ENCODE measurements at places on chromosomes 4 and X.
A peak's percentile ranks its signal among the peaks of the same experiment; 100 is the strongest.

GRCh38 chr4:108425988-108426387 lies 194.4 kb upstream of the RPL34 start:
- no peak for DNase-seq

DNA sequence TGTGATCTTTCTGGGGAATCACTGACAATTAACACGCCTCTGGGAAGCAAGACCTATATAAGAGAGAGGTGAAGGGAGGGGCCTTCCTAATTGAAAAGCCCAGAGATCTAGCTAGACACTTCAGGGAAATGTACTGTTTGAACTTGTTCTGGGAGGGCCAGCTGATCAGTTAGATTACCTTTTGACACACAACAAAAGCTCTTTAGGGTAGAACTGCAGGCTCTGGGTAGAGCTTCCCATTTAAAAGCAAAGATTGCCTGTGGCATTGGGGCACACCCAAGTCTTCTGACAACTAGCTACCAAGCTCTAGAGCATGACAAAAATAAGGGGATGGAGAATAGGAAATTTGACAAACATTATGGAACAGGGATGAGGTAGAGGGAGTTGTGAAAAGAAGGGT lies 26.3 kb downstream of the AREG start:
- no peak for DNase-seq

DNA sequence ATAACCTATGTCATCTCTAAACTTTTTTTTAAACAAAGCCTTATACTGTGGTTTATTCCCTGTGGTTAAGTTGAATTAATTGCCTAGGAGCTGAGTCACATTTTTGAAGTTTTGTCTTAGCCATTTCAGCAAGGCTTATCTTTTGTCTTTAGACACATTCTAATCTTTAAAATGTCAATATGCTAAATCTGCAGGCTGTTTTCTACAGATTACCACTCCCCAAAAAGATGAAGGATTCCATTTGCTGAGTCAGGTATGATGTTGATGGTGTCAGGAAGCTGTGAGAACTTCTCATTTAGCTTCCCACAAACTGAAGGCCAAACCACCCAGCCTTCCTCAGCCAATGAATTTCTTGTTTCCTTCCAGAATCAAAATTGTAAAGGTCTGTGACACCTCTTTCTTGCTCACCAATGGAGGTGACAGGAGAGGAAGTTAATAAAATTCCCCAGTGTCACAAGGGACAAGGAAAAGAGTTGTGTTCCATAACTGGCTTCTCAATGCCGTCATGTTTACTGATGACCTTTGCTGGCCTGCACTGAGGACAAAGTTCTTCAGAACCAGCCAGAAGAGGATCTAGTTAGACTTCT lies 3.7 kb upstream of the CXCL6 start:
- no peak for DNase-seq

DNA sequence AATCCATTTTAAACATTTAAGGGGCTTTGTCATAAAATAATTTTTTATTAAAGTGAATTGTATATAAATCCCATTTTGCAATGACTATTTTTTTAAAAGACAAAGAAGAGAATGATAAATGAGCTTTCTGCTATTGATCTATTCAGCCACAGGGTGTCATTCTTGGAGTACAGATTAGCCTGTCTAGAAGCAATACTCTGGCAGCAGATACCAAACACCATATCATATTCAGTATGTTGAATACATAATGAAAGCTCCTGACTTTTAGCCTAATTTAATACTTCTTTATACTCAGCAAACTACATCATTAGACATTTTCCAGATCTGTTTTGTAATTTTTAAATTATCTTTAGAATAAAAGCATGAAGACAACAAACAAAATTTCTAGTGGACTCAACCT lies 496.3 kb downstream of the PDGFC start:
- DNase-seq = peak; percentile 29

GRCh38 chrX:33333271-33333670 lies 121.9 kb upstream of the DMD start:
- DNase-seq = no peak

DNA sequence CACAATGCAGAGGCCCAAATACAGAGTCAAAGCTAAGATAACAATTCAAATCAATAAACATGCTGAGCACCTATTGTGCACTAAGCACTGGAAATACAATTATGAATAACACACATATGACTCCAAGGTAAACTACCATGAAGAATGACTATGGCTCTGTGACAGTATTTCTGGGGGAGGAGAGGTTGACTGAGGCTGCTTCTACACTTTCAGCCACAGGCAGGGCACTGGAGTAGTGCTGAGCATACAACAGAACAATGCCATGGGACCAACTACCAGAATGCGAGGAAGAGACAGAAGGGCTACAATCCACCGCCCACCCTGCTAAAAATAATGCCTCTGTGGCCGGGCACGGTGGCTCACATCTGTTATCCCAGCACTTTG lies 13.7 kb downstream of the TEC start:
- no peak for DNase-seq

DNA sequence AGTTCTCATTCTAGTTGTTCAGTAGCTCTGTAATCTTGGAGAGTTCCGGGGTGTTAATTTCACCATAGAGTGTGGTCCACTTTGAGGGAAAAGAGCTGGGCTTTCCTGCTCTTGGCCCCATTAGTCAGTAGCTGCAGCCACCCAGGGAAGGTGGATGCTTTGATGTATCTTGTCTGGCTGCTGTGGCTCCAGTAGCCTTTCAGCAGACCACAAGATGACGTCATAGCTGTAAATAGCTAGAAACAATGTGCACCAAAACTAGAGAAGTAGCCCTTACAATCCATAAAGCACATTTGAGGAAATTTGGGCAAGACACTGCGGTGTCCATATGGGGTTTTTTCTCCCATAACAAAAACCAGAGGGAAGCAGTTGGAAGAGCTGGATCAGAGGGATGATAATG lies 32.9 kb upstream of the PRPS2 start:
- no peak for DNase-seq

DNA sequence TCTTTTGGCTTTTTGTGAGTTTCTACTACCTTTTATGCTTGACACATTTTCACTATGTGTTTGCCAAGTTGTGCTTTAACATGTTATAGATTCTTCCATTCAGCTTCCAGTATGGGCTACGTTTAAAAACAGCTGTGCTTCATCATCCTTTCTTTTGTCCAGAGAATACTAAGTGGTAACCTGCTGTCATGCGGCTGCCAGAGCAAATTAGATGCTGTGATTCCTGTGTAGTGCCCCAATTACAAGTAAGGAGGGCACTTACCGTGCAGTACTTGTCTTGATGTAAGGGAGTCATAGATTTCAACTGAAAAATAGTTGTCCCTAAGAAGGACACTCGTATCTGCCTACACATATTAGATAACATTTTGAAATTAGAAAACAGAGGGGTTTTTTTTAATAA lies 531.8 kb upstream of the GALNTL6 start:
- DNase-seq = no peak

GRCh38 chr4:174828845-174829701 lies at the start of gene GLRA3:
Gene GLRA3, minus strand, starts transcription at chr4:174829247. Its CDS starts 436 bp downstream, at chr4:174828811.
- DNase-seq = peak; percentile 92

DNA sequence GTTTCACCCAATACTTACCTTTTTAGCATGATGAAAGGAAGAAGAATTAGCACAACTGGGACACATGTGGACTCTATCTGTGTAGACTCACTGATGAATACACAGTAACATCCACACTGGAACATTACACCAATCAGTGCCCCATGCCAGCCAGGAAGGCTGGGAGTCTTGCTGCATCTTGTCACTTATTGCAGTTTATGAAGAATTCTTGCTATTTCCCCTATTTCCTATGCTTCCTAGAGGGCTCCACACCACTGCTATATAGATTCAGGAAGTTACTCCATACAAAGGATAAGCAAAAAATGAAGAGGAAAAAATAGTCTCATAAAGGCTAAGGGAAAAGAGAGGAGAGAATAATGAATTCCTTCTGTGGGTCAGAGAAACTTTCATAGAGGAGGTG lies 201.0 kb downstream of the CAMK2D start:
- DNase-seq = no peak

DNA sequence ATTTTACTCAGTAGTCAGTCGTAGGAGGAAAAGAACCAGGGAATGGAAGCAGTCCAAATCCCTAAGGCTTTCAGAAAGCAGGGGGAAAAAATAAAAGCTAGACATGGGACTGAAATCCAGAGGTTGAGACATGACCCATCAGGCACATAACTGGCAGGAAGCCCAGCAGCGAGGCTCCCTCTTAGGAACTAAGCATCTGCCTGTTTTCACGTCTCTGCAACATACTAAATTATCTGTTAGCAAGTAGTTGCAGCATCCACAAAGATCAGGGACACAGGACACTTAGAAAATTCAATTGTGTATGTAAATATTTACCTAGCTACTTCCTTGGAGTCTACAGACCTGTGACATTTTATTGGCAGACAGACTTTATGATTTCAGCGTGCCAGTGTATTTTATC lies 118.0 kb upstream of the EDNRA start:
- no peak for DNase-seq

- no peak for DNase-seq
These were observed 2313.1 kb upstream of the AGA start for GRCh38 chr4:179755322-179755721.

- DNase-seq = no peak
These were observed 44.2 kb downstream of the DLG3 start for GRCh38 chrX:70488856-70489255.

GRCh38 chrX:63613531-63614028 lies 171.4 kb downstream of the ARHGEF9 start:
- DNase-seq = no peak

DNA sequence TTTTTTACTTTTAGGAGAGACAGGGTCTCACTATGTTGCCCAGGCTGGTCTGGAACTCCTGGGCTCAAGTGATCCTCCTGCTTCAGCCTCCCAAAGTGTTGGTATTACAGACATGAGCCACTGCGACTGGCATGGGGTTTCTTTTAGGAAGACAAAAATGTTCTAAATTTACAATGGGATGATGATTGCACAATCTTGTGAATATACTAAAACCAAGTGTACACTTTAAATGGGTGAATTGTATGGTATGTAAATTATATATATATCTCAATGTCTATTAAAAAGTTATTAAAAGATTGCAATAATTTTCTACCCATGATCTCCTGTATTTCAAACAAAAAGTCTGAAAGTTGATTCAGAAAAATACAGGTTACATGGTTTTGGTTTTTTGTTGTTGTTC lies 9.1 kb upstream of the MAGIX start:
- DNase-seq = no peak

DNA sequence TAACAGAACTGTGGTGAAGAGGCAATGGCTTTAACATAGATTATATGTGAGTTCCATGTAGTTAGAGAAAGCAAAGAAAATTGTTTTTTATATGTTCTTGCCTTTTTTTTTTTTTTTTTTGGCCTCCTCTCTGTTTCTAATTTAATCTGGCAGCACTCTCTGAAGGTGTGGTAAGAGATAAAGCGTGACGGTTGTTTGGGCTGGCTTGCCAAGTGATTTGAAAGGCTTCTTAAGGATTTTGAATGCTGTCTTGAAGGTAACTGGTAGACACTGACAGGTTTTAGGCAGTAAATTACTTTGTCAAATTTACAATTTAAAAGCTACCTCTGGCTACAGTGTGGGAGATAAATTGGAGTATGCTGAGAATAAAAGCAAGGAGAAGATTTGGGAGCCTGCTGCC lies 269.3 kb upstream of the HS3ST1 start:
- no peak for DNase-seq

DNA sequence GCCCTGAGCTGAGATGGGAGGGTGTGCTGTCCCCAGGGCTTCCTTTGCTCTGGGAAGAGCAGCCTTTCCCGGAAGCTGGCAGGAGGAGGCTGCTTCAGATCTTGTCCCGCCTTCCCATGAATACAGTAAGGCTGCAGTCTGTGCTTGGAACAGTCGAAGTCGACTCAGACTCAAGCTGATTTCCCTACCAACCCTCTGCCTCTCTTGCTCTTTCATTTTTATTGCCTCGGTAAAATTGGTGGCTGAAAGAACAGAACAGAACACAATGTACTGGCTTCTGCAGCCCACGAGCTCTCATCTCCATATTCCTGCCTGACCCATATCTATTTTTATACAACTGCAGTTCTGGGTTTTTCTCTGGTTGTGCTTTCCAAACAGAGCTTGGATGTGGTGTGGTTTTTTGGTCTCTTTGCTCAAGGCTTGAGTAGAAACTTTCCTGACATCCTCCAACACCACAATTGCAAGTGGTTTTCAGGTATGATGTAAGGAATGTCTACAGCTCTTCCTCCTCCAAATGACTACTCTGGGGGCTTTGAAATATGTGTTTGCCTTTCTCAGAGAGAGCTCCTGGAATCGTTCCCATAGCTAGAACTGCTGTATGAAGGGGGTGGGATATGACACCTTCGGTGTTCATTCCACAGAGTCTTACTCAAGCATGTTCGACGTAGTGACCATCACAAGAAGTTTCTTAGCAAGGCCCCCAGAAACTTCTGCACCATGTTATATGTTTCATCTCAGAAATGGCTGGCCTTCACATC lies 61.3 kb downstream of the ENPP6 start:
- no peak for DNase-seq

DNA sequence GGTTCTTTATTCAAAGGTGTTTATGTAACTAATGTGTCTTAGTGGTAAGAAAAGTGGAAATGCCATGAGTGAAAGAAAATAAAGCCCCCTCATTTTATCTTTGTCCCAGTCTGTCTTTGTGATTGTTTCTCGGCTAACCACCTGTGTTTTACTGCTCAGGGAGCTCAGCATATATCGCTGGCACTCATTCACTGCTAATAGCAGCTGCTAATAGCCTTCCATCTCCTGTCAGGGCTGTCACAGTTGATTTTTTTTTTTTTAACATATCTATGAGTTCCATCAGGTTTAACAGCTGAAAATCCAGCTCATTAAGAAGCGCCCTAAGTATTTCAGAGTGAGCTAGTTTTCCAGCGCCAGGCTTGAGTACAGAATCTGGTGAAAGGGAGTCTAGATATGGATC lies 205.6 kb downstream of the RBMX2 start:
- DNase-seq = no peak

GRCh38 chr4:150628073-150628472 lies 46.1 kb downstream of the MAB21L2 start:
- no peak for DNase-seq

DNA sequence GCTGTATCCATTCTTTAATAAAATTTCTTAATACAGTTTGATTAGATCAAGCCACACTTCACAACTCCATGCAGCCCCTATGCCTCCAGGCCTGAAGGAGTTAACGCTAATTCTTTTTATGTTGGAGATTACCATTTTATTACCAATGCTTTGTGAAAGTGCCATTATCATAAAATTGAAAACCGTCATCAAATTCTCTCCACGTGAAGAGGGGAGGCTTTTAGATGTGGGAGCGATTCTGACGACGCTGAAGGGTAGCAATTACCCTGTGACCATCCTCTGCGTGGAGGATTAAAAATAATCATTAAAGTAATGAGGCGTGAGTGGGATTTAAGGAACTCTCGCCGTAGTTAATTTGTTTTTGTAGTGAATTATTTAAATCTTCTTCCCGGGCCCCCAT lies 278.8 kb downstream of the CRLF2 start:
- no peak for DNase-seq

GRCh38 chr4:6079965-6080364 lies 61.7 kb upstream of the C4orf50 start:
- no peak for DNase-seq

Measured in NCI-H1092 (cell line).